ENCODE measurements at places on chromosomes 13 and 19.
A peak's percentile ranks its signal among the peaks of the same experiment; 100 is the strongest.

DNA sequence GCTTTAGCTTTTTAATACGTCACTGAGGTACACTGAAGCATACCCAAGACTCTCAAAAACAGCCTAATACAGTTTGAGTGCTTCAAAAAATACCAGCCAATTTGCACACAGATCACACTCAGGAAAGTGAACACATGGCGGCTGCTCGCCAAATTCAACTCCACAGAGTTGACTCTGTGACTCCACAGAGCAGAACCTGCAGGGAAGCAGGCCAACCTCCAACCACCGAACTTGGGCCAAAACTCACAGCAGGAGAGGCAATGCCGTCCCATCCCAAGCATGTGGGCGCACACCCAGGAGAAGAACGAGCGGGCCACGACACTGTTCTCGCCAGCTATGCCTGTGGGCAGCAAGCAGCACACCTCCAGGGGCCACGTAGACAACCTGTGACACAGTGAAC is 21.1 kb downstream of the ELL start:
- no peak for DNase-seq

DNA sequence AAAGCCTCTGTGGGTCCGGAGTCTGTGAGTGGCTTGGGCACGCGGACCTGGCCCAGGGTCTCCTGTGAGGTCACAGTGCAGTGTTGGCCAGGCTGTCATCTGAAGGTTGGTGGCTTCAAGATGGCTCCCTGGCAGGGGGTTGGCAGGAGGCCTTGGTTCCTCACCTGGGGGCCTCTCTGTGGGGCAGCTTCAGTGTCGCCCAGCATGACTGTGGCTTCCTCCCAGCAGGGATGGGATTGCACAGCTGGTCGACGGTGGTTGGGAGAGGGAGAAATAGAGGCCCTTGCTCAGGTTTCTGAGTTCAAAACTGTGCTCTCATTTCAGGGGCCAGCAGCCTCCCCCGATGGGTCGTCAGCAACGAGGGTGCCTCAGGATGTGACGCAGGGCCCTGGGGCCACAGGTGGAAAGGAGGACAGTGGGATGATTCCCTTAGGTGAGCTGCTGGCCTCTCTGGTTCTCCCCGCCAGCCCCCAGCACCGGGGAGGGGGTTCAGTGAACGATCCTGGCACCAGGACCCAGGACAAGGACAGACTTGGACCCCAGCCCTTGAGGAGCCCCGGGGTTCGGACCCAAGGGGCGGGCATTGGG is 17.2 kb downstream of the ZNF444 start:
- no peak for DNase-seq

GRCh38 chr19:28301463-28301862 is 911.5 kb downstream of the UQCRFS1 start:
- DNase-seq: no peak

GRCh38 chr13:75762076-75762937 is 126.2 kb downstream of the LMO7 start:
- DNase-seq: no peak

GRCh38 chr19:48742096-48742495 is 1.7 kb upstream of the RASIP1 start:
- DNase-seq: no peak

GRCh38 chr19:19538785-19539166 is 711 bp downstream of the CILP2 start:
- peak; percentile 2 for DNase-seq

DNA sequence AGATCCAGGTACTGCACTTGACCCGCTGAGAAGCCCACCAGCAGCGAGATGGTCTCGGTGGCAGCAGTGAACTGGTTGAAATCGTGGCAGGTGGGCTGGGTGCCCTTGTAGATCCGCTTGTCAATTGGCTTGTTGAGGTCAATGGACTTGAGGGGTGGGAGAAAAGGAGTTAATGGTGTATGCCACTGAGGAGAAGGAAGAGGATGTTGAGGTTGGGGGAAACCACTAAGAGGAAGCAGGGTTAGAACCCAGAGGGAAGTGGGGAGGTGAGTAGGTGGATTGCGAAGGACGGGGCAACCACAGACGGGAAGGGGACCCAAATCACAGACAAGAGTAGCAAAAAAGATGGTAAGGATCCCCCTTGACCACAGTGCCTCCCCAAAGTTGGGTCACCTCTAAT is 1.7 kb downstream of the DMWD start:
- no peak for DNase-seq

GRCh38 chr13:71979616-71980015 is 112.6 kb upstream of the DACH1 start:
- DNase-seq: no peak

GRCh38 chr19:10237702-10238101 is 6.6 kb upstream of the S1PR2 start:
- peak; percentile 30 for DNase-seq

- no peak for DNase-seq
Measured at GRCh38 chr19:40035996-40036395, 20.0 kb downstream of the ZNF780B start.

- no peak for DNase-seq
Measured at GRCh38 chr19:49807904-49808675, 5.0 kb downstream of the FUZ start.

- DNase-seq: no peak
Measured at GRCh38 chr19:11400798-11401197, 16.7 kb upstream of the EPOR start.

- peak; percentile 36 for DNase-seq
Measured at GRCh38 chr19:37941782-37942515, 34.9 kb downstream of the SIPA1L3 start.

DNA sequence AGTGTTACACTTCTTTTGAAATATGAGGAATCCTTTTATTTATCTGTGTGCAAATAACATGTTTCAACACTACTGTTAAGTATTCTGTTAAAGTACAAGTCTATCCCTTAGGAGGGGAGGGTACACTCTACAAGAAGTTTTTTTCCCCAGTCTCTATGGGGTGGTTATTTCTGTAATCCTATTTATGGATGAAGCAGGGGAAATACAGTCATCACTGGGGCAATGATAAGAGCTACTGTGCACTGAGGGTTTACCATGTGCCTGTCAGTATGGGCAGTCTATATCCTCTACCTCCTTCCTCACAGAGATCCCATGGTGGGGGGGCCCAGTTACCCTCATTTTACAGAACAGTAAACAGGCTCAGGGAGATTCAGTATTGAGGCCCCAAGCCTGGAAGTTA is 16.6 kb upstream of the TRIM13 start:
- no peak for DNase-seq

DNA sequence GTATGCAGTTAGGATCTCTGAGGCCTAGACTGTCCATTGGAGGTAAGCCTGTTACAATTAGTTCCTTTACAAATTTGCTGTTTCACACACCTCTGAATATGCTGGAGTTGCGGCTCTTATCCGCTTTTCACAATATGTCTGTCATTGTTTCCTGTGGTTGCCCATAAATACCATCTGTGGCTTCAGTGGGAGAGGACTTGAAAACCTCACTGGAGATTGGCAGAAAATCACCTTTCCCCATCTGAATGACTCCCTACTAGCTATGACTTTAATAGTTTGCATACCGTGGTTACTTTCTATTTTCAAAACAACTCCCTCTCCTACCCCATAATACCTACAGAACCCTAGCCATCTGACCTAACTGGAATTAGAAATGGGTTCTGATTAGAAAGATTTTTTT is 454.3 kb downstream of the PCDH17 start:
- DNase-seq: no peak

- DNase-seq: no peak
Measured at GRCh38 chr13:44053208-44053607, 173.5 kb downstream of the LACC1 start.

DNA sequence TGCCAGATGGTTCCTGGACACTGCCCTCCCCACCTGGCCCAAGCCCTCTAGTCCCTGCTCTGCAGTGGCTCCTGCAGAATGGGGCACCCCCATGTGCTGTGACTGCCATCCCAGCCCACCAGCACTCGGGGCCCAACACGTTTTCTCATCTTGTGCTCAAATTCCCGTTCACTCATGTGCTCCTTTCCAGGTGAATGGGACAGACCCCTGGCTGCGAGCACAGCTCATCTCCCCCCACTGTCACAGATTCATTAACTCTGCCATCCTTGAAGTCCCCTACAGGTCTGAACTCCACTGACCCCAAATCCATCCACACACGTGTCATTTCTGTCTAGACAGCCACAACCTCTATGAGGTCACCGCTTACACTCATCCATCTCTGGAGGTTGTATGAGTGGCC is 23.6 kb downstream of the TUBA3C start:
- no peak for DNase-seq

GRCh38 chr13:99071666-99072065 is 93.8 kb upstream of the DOCK9 start:
- no peak for DNase-seq

DNA sequence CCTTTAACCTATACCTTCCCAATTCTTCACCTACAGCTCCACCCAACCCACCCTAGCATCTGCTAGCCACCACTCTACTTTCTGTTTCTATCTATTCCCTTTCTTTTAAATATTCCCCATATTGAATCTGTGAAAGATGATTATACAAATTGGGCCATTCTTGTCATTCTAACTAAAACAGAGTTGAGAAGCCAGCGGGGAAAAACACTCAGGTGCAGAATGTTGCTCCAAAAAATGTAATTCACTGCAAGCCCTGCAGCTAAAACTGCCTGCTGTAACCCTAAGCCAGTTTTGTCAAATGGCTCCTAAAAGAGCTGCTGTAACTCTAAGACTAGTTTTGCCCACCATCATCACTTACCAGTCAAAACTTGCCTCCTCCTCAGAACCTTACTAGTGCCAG is 1468.6 kb upstream of the MIR17HG start:
- no peak for DNase-seq

- no peak for DNase-seq
Measured at GRCh38 chr19:4896372-4896771, 6.3 kb downstream of the ARRDC5 start.

- DNase-seq: no peak
Measured at GRCh38 chr13:31274390-31274789, 74.6 kb downstream of the B3GLCT start.

GRCh38 chr13:35163674-35164073 is 221.6 kb downstream of the NBEA start:
- no peak for DNase-seq

DNA sequence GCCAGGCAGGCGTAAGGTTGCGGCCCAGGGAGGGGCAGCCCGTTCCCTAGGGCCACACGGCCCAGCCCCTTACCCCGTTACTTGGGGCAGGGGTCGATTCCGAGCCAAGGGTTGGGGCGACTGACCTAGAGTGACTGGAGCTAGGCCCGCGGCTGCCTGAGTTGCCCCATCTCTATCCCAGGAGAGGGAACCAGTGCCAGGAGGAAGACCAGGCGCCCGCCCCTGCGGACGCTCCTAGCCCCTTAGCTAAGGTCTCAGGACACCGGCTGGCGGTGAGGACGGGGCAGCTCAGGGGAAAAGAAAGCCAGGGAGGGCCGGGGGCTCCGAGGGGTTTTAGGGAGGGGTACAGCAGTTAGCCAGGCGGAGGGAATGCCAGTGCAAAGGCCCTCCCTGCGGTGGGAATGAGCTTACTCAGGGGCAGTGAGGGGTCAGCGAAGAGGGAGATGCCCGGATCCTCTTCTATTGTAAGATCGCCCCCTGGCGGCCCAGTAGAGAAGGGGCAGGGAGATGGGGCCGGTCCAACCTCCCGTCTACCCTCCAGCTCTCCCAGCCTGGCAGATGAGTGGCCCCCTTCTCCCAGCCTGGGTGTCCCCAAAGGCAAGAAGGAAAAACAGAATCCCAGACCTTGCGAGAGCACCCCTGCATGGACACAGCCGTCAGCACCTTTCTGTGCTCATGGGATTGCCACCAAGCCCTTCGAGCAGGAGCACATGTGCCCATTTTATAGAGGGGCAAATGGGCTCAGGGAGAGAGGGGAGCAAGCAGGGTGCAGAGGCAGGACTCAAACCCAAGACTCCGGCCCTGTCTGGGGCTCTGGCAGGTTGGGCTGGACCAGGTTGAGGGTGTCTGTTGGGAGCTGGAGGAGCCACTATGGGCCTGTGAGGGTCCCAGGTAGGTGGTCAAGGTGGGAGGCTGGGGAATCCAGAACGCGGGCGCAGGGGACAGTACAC is 16.3 kb downstream of the CILP2 start:
- peak; percentile 6 for DNase-seq

DNA sequence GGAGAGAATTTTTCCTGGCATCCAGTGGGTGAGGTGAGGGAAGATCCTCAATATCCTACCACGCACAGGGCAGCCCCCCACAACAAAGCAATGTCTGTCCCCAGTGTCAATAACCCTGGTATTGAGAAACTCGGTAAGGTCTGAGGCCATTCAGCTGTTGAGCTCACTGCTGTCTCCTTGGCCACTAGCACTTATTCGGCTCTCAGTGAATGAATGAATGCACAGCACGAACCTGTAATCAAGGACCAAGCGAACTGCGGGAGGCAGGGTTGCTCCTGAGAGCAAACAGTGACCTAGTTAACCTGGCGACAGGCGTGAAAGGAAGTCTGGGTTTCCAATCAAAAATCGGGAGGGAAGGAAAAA is 640 bp downstream of the ZSCAN5A start:
- DNase-seq: peak; percentile 28

- no peak for DNase-seq
Measured at GRCh38 chr13:62887046-62887445, 1471.4 kb upstream of the PCDH20 start.

GRCh38 chr13:101661839-101662238 is 209.4 kb downstream of the ITGBL1 start:
- no peak for DNase-seq

- DNase-seq: peak; percentile 62
Measured at GRCh38 chr19:47310819-47311218, 1.2 kb downstream of the C5AR1 start.

DNA sequence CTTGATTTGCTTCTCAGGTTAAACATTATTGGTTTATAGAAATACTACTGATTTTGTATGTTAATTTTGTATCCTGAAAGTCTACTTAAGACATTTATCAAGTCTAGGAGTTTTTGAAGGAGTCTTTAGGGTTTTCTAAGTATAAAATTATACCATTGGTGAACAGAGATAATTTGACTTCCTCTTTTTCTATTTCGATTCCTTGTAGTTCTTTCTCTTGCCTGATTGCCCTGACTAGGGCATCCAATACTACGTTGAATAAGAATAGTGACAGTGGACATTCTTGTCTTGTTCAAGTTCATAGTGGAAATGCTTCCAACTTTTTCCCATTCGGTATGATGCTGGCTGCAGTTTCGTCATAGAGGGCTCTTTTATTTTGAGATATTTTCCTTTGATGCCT is 807.5 kb upstream of the SLC10A2 start:
- DNase-seq: no peak

DNA sequence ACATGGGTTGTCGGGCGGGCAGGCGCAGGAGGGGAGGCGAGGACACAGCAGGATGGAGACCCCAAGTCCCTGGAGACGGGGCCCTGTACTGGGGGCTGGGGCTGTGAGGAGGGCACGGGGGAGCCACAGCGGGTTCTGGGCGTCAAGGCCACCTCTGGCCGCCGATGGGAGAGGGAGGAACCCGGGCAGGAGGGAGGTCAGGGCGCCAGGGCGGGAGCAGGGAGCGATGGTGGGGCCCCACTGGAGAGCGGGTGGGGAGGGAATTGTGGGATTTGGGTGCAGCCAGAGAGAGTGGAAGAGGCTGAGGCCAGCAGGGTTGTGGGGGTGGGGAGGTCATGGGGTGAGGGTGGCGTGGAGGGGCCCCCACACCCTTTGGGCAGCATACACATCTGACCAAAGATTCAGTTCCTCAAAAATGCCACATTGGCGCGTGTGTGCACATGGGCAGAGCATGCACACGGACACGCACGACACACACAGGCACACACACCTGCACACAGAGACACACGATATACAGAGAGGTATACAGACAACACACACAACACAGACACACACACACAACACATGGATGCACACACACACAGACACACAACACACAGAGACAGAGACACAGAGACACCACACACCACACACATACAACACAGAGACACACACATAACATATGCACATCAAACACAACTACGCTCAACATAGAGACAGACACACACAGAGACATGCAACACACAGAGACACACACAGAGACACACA is 54.9 kb downstream of the AP1M1 start:
- no peak for DNase-seq

Measured in NCI-H345 (cell line).